ENCODE measurements at places on chromosomes 11 and 22.

DNA sequence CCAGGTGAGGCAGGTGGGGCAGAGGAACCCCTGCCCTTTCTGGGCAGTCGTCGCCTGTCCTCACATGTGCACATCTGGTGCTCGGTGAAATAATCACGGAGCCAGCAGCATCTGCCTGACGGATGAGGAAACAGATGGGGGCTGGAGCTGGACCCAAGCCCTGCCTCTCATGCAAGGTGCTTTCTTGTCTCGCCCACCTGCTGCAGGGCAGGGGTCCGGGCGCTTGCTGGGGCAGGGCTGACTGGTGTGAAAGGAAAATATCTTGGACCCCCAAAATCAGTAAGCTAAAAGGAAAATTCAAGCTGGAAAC lies 3.3 kb downstream of the ALDH3B2 start:
- H3K36me3 ChIP-seq = no peaks in the 10 kb centered on the region
- no peak overlapping the region for H3K27ac ChIP-seq
- H3K27me3 ChIP-seq = no peaks in the 10 kb centered on the region
- H3K4me1 ChIP-seq = no peaks in the 10 kb centered on the region

GRCh38 chr11:96314326-96315020 lies 28.5 kb downstream of the MAML2 start:
- H3K4me3 ChIP-seq = peak overlapping the region; percentile 52
- H3K36me3 ChIP-seq = peaks cover 19% of the 10 kb centered on the region
- no peaks in the 10 kb centered on the region for H3K27me3 ChIP-seq

- no peak overlapping the region for H3K4me3 ChIP-seq
- DNase-seq = no peak
- H3K36me3 ChIP-seq = peaks cover 26% of the 10 kb centered on the region
- no peaks in the 10 kb centered on the region for H3K4me1 ChIP-seq
These were observed 77.2 kb upstream of the CLPB start for GRCh38 chr11:72511393-72512047.

DNA sequence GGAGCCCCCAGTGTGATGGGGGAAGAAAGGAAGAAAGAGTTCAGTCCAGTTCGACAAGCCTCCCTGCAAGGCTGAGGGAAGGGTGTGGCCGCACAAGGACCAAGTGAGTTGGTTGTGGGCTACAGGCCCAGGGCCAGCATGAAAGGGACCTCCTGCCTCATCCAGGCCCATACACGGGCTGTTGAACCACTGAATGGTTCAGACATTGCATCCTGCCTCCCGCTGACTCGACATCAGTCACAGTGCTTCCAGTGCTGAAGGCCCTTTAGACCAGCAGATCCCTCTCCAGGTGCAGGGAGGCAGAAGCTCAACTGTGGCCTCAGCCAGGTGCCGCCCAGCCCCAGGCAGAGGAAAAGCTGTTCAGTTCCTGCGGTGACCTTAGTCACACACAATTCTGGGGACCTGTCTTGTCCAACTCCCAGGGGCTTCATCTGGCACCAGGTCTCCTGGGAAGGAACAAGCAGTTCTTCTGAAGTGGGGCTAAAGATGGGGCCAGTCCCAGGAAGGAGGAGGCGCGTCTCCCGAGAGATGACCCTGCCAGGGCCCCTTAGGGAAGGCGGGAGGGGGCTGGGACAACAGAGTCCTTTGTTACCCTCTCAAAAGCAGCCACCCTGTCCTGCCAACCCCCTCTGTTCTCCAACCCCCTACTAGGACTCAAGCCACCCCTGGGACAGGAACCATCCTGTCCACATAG lies 6.6 kb downstream of the ARRB1 start:
- no peaks in the 10 kb centered on the region for H3K27me3 ChIP-seq
- H3K36me3 ChIP-seq = no peaks in the 10 kb centered on the region
- peak overlapping the region; percentile 66 for H3K27ac ChIP-seq
- DNase-seq = no peak
- peak overlapping the region; percentile 48 for H3K4me3 ChIP-seq

GRCh38 chr11:17954395-17955252 lies 58.2 kb downstream of the SERGEF start:
- H3K27ac ChIP-seq = no peak overlapping the region
- H3K4me3 ChIP-seq = no peak overlapping the region
- peaks cover 9% of the 10 kb centered on the region for H3K4me1 ChIP-seq
- peaks cover 85% of the 10 kb centered on the region for H3K36me3 ChIP-seq

DNA sequence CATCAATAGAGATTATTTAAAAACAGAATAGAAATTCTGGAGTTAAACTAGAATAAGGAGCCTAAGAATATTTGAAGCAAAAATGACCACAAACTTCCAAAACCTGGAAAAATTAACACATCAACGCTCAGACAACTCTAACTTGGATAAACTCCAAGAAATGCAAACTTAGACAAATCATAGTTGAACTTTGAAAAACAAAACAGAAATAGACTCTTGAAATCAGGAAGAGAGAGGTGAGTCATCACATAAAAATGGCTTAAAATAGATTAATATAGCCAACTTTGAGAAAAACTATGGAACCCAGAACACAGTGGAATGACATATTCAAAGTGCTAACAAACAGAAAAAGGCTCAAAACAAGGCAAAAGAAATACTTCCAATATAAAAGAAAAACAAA lies 974.2 kb downstream of the JRKL start:
- H3K27ac ChIP-seq = no peak overlapping the region
- H3K4me1 ChIP-seq = no peaks in the 10 kb centered on the region
- no peak overlapping the region for H3K4me3 ChIP-seq
- no peaks in the 10 kb centered on the region for H3K27me3 ChIP-seq
- DNase-seq = no peak

GRCh38 chr11:45455536-45455935 lies 169.4 kb upstream of the SYT13 start:
- no peaks in the 10 kb centered on the region for H3K36me3 ChIP-seq
- no peak overlapping the region for H3K4me3 ChIP-seq
- no peak for DNase-seq
- peaks cover 21% of the 10 kb centered on the region for H3K27me3 ChIP-seq
- H3K4me1 ChIP-seq = no peaks in the 10 kb centered on the region
- no peak overlapping the region for H3K27ac ChIP-seq

- peaks cover 40% of the 10 kb centered on the region for H3K36me3 ChIP-seq
- no peaks in the 10 kb centered on the region for H3K27me3 ChIP-seq
- H3K4me3 ChIP-seq = no peak overlapping the region
- peak overlapping the region; percentile 52 for H3K27ac ChIP-seq
- no peak for DNase-seq
These were observed 33.4 kb downstream of the SERPIND1 start for GRCh38 chr22:20807315-20807752.

DNA sequence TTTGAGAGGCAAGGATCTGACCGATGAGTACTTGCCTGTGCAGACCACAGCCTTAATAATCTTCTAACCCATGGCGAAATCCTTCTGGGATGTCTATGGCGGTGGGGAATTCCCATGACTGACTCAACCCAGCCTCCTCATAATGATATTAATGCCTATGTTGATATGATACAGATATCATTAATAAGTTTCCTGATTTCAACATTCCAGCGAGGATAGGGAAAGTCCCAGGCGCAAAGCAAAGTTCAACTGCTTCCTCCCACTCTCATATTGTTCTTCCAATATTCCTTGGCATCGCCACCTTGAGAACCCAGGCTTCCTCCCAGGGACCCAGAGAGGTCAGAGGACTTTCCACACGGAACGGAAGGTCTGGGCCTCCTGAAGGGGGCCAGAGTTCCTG lies 110.3 kb upstream of the TMEM45B start:
- no peak overlapping the region for H3K27ac ChIP-seq
- H3K4me1 ChIP-seq = no peaks in the 10 kb centered on the region
- peaks cover 2% of the 10 kb centered on the region for H3K27me3 ChIP-seq

DNA sequence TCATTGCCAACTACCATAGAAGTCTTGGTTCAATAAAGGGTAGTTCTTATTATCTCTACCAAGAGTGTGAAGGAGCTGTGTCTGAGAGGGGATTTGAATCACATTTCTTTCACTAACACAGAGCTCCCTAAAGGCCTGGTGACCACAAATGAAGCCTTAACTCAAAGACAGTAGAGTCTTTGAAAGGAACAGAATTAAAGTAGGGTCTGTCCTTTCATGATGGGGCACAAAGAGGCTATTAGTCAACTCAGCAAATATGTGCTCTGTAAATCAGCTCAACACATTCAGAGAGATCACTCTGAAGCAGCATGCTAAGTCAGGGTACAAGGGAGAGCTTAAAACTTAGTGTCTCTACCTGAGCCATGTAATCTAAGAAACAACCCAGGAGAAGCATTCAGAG lies 212.4 kb upstream of the SYN3 start:
- peaks cover under 1% of the 10 kb centered on the region for H3K27me3 ChIP-seq
- no peaks in the 10 kb centered on the region for H3K36me3 ChIP-seq
- DNase-seq = no peak
- no peak overlapping the region for H3K27ac ChIP-seq

GRCh38 chr11:66987158-66987620 lies 12.1 kb downstream of the C11orf86 start:
- H3K4me1 ChIP-seq = peaks cover 2% of the 10 kb centered on the region
- H3K27ac ChIP-seq = no peak overlapping the region

- no peak for DNase-seq
- no peak overlapping the region for H3K4me3 ChIP-seq
- H3K36me3 ChIP-seq = peaks cover 5% of the 10 kb centered on the region
- peaks cover 89% of the 10 kb centered on the region for H3K4me1 ChIP-seq
These were observed 13.8 kb downstream of the BMAL1 start for GRCh38 chr11:13291361-13291760.

GRCh38 chr11:12963792-12964536 lies 45.2 kb upstream of the RASSF10 start:
- H3K4me3 ChIP-seq = no peak overlapping the region
- peak; percentile 53 for DNase-seq
- H3K27ac ChIP-seq = no peak overlapping the region
- peaks cover 15% of the 10 kb centered on the region for H3K27me3 ChIP-seq

GRCh38 chr11:83024270-83024854 lies 47.3 kb downstream of the RAB30 start:
- DNase-seq = no peak
- H3K4me1 ChIP-seq = peaks cover 63% of the 10 kb centered on the region
- H3K4me3 ChIP-seq = peak overlapping the region; percentile 46
- peaks cover 10% of the 10 kb centered on the region for H3K36me3 ChIP-seq
- H3K27ac ChIP-seq = peak overlapping the region; percentile 15
- H3K27me3 ChIP-seq = no peaks in the 10 kb centered on the region

GRCh38 chr11:128198216-128198772 lies 389.1 kb downstream of the ETS1 start:
- no peaks in the 10 kb centered on the region for H3K36me3 ChIP-seq
- no peak for DNase-seq
- H3K4me3 ChIP-seq = no peak overlapping the region
- H3K27me3 ChIP-seq = no peaks in the 10 kb centered on the region
- no peak overlapping the region for H3K27ac ChIP-seq
- H3K4me1 ChIP-seq = peaks cover 27% of the 10 kb centered on the region
